ENCODE measurements at places on chromosomes 12 and 14.

DNA sequence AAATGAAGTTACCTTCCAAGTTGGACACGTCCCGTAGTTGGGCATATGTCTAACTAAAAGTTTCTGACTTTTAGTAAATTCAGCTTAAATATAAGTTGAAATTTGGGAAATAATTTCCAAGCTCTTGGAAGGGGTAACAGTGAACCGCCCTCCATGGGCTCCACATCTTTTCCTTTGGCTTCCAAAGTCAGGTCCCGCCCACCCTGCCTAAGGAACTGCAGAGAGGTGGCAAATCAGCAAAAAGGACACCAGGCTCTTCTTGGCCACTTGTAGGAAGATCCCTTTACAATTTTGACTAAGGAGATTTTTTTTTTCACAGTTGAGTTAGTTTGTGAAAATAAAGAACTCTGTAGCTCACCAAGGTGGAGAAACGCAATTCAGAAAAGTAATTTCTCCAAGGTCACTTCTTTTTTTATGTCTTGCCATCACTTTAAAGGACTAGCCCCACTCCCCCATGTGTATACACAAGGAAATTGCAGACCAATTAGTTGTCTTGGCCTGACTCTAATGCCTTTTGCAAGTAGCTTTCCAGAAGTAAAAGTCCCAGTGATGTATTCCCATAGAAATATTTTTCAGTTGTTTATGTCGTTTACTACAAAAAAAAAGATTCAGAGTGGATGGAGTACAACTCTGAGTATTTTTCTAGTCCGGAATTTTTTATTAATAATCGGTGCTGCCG lies 181.2 kb downstream of the PELI2 start:
- DNase-seq: no peak

DNA sequence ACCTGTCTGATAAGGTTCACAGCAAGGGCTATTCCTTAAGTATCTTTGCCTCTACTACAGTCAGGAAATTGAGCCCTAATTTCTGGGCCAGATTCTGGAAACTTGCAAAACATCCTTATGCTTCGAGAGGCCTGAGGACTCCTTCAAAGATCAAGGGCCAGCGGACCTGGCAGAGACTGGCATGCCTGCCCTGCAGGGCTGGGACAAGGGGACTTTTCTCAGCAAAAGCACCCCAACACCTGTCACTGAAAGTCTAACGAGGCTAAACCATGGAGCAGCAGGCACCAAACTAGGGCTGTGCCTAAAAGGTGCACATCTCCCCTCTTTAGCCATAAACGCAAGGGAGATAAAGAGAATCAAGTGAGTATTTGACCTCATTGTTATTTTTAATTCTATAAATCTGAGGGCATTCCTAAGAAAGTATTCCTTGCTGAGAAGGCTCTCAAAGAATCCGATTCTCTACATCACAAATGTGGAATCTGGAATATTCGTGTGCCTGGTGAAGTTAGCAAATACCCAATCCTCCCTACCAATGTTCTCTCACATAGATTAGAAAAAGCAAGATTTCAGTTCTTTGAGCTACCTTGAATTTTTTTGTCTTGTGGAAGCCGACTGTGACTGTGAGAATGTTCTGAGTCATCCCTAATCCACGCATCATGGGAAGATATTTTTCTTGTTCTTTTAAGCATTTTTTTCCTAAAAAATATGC lies 328.2 kb upstream of the NOVA1 start:
- DNase-seq: no peak

DNA sequence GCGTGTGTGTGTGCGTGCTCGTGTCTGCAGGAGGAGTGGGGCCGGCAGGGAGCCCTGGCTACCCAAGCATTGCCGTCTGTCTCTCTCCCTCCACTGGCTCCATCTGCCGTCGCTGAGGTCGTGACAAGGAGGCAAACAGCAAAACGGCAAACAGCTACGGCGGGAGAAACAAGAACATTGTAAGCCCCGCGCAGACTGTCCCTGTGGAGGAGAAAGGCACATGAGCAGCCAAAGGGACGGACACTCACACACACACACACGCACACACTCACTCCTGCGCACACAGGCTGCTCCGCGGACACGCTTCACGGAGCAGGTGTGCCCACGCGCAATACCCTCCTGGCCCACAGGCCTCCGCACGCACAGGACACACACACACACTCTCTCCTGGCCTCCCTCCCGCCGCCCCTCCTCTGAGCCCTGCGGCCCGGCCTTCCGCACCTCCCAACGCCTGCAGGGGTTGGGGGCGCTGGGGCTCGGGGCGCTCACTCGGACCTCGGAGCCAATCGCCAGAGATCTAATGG lies 905 bp downstream of the CISTR start:
- peak; percentile 75 for DNase-seq

DNA sequence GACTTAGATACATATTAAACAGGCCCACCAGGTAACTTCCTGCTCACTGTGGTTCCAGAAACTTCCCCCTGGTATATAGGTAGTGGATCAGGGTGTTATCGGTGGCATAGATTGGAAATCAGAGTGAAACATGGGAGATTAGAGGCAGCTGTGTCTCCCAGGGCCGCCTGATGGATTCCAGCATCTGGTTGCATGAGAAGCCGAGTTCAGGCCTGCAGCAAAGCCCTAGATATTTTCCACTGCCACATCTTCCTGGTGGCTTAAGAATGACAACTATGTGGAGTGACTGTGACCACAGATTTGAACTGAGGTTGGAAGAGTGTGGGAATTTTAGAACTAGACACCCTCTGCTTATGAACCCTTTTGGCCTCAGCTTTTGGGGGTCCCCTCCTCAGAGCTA lies 184.8 kb upstream of the NTF3 start:
- DNase-seq: no peak

DNA sequence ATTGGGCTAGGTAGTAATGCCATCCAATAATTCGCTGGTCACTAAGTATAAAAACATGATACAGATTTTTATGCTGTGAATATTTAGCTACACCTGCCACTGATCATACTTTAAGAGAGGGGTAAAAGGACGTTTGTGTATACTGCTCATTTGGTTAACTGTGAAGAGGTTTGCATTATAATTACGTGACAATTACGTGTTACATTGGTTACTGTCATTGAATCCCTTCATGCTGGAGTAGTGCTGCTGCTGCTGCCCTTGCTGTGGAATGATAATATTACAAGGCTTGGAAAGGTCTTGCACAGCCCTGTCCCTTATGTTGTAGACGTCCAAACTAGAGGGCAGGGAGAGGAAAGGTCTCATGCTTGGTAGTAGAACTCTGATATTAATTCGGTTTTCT lies 312.2 kb upstream of the ATP2B1 start:
- DNase-seq: no peak

- no peak for DNase-seq
These were observed 63.5 kb downstream of the RAD51B start for GRCh38 chr14:67882986-67883555.

DNA sequence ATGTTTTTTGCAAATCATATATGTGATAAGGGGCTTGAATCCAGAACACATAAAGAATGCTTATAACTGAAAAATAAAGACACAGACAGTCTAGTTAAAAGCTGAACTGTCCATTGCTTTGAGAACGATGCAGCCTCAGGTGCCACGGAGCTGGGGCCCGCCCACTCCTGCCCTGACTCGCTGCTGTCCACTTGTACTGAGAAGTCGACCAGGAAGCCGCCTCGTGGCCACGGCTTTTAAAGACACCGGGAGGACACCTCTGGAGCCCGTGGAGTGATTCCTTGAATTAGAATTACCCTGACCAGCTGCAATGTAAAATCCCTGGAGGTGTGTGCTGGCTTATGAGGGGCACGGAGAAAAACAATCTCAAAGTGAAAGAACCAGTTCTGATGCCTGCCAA lies 23.9 kb upstream of the TEX22 start:
- DNase-seq: no peak

DNA sequence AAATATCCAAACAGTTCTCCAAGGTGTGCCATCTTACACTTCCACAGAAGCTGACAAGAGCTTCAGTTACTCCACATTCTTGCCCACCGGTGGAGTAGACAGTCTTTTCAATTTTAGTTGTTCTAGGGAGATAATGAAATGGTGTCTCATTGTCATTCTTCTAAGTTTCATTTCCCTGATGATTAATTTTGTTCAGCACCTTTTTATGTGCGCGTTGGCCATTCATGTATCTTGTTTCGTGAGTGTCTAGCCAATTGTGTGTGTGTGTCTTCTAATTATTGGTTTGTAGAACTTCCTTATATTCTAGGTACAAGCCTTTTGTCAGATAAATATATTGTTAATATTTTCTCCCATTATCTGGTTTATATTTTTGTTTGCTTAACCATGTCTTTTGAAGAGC lies 63.1 kb downstream of the GLT1D1 start:
- DNase-seq: no peak

- no peak for DNase-seq
These were observed 335.7 kb downstream of the FOXG1 start for GRCh38 chr14:29102266-29102665.

DNA sequence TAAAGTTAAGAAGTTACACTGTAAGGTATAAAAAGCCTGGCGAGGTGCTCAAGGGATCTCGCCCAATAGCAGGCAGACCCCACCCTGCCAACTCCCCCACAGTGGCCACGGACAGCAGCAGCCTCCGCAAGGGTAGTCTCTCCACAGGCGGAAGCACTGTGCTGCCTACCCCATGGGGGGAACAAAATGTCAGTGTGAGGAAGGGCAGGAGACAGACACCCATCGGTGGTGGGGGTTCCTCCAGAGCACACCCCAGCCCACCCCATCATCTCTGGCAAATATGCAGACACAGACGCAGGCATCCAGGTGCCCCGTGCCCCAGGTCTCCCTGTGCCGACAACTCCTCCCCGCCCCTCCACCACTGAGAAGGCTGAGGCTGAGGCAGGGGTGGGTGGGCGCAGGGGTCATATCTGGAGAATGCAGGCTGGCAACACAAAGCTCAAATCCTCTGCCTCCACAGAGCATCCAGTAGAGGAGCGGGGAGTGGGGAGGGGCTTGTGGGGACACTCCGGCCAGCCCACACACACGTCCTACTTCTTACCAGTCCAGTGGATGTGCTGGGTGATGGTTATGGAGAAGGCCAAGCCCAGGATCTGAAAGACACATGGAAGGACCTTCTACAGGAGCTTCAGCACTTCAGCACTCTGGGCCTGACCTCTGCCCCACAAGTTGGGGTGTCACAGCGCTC lies 68.3 kb upstream of the DDX11 start:
- no peak for DNase-seq

DNA sequence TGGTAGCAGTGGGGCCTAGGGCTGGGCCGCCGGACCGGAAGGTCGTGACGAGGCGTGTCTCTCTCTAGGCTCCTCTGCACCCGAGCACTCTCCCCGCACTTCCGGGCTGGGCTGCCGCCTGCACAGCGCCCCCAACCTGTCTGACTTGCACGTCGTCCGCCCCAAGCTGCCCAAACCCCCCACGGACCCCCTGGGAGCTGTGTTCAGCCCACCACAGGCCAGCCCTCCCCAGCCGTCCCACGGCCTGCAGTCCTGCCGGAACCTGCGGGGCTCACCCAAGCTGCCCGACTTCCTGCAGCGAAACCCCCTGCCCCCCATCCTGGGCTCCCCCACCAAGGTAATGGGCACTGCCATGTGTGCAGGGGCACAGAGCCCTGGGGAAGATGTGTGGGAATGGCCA lies 13.3 kb upstream of the PUS1 start:
- DNase-seq: no peak

DNA sequence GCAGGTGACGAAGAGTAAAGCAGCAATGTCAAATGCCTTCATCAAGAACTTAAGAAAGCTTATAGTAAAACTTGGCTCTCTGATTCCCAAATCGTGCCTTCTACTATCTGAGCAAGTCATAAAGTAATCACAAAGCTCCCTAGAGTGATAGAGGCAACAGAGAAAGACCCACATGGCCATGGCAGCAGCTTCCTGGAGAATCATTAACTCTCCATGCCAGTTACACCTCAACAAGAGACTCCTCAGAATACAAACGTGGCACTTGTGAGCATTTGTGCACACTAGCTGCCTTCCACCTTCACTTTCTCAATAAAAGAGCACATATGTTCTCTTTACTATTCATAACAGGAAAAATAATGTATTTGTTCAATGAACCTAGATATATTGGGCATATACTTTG lies 48.0 kb downstream of the PLCZ1 start:
- DNase-seq: no peak

DNA sequence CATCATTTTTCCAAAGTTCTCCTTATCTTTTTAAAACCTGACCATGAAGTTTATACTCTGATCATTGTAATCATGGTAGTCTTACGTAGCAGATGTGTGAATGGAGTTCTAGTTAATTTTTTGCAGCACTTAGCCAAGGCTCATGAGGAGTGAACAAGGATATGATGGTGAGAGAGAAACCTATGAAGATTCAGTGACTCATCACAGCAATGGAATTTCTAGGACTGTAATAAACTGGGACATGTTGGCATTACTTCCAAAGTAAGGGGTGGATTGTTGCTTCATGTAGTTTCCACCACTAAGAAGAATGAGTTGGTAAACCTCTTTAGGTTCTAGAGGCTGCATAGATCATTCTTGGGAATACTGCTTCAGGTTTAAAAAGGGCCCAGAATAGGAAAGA lies 102.7 kb downstream of the LRRIQ1 start:
- DNase-seq: no peak

GRCh38 chr12:128644664-128645296 lies 179.0 kb downstream of the SLC15A4 start:
- DNase-seq: peak; percentile 40

- peak; percentile 60 for DNase-seq
These were observed 22.2 kb downstream of the A2ML1 start for GRCh38 chr12:8844665-8845064.

DNA sequence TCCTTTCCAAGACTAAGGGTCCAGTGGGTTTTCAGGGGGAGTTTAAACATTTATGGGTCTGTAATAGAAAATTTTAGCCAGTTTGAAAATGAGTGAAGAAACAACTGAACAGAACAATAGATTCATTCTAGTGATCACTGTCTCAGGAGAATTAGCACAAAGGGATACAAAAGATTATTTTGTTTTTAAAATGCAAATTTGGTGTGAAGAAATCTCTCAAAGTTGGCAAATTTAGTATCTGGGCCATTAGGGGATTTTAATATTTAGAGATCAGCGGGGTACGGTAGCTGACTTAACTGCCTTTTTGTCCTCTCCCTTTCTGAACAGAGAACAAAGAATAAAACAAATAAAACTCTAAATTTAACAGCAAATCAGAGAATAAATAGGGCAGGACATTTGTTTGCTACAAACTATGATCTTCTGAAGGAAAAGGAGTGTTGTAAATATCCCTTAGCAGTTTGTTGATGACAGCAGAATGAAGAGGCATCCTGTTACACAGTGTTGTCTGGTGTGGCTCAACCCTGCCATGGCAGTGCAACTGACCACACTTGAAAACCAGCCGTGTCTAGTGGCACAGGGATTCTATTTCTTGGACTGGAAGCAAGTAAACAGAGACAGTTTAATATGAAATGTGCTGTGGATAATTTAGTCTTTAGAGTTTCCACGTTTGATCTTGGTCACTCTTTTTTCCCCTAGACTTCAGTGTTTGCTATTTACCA lies 46.3 kb upstream of the LRTM2 start:
- no peak for DNase-seq

- no peak for DNase-seq
These were observed 51.8 kb downstream of the ISCA2 start for GRCh38 chr14:74545386-74545785.

DNA sequence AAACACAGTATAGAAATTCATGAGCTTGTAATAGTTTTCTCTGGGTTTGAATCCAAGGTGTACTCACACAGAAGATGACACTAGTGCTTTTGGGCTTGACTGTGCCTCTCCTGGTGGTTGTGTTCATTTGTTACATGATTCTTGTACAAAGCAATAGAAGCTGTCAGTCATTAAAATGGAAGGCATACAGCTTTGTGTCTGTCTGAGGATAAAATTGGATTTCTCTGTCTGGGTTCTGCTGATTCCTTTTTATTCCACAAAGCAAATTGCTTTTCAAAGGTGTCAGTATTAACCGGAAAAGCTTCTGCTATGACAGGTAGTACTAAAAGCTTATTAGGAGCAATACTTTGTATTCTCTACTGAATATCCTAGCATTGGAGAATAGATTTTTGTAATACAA lies 361.2 kb downstream of the SLC6A15 start:
- DNase-seq: no peak

All from stomach (tissue), 19 donors.